ENCODE measurements at places on chromosomes 5 and 9. TPM values are rescaled to one million over a fixed set of nuclear protein-coding genes. Genes with fewer than 3 reads are reported as not detected.

GRCh38 chr9:86974421-86974820 lies 27.1 kb upstream of the GAS1 start:
- no peak for DNase-seq

GRCh38 chr5:6606884-6607558 lies 25.8 kb downstream of the NSUN2 start:
- no peak for DNase-seq

DNA sequence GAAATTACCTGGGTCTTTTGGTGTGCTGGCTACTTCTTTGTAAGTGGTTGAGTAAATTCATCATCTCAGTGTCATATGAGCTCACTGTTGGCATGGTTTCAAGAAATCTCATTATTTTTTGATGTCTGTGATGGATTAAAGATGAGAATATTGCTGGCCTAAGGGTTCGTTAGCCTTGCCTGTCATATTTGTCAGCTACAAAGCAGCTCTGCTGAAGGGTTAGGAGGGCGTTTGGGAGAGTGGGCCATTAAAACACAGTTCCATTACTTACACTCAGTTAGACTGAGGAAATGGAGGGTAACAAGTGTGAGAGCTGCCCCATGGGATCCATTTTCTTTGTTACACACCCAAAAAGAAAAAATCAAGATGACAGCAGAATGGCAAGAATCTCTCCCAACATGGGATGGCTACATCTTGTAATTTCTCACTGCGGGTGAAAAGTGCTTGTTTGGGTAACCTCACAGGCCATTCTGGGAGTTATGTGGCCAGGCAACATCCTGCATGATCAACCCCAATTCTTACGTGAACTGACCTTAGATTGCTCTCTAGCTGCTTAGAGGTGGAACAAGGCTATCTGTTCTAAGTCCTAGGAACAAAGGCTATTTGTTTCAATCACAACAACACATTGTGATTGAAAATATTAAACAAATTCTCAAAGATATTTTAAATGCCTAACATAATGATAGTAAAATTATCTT lies 609.5 kb upstream of the RGMB start:
- DNase-seq: no peak

GRCh38 chr5:133468596-133468995 lies 143.7 kb downstream of the FSTL4 start:
- no peak for DNase-seq

The HNRNPA0 gene
- total RNA-seq: 22.0 TPM

The TMEM215 gene
- not detected for total RNA-seq

The SPAAR gene
- total RNA-seq: 1.3 TPM

The ADAMTSL2 gene
- total RNA-seq: 1.3 TPM

DNA sequence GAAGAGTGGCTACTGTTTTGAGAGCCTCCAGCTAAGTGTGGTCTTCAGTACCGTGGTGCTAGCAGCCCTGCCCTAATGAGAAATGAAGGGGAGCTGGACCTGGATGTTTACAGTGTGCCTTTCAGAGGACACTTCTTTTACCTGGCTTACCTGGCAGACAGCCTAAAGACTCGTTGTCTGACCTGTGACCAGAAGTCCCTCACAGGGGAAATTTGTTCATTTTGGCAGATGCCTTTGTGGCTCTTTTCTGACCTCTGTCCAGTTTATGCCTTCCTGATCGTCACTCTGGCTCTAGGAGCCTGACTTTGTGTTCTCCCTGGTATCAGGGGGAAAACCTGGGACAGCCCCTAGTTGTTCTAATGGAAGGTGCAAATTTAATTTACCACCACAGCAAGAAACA lies 475.1 kb downstream of the DMRTA1 start:
- DNase-seq: no peak

The PCDHA9 gene
- 0.08 TPM for total RNA-seq

- no peak for DNase-seq
These were observed 117.8 kb downstream of the PTTG1 start for GRCh38 chr5:160539431-160539830.

DNA sequence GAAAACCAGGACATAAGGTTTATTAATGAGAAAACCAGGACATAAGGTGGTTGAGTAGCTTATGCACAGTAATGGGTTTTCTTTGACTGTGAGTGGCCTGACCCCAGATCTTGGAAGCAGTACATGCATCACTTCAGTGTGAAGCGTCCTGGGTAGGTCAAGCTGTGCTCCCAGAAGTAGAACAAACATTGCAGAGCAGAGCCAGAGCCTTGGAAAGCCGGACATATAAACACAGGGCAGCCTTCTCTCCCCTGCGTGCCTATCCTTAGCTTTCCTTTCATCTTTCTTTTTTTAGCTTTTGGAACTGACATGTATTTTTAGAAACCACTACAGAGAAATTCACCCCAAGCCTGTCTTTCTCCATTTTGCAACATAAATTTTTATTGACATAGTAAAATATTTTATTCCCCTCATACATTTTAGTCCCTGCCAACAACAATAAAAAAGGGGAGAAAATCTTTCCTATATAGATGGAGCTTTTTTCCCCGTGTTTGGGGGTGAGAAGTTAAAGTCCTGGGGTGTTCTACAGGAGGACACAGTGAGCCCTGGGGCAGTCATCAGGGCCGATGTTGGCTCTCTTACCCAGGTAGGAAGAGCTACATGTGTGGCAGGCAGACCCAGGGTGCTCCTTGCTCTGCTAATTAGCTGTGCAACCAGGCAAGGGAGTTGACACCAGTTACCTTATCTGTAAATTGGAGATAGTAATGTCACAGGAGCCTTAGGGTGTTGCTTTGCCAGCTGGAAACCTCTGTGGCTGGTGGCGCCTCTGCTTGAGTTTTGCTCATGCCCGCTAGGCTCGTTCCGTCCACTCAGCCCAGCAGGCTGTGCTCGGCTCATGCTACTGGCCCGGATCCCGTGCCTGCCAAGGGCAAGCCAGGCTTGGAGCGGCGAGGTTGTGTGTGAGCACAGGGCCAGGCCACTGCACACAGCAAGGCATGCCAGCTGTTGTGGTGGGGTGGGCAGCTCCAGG lies 389.6 kb downstream of the KDM4C start:
- DNase-seq: no peak
